ENCODE measurements at places on chromosomes 3 and 15.

GRCh38 chr15:100975043-100975442, 55.9 kb downstream of the LRRK1 start:
- DNase-seq, result no peak

DNA sequence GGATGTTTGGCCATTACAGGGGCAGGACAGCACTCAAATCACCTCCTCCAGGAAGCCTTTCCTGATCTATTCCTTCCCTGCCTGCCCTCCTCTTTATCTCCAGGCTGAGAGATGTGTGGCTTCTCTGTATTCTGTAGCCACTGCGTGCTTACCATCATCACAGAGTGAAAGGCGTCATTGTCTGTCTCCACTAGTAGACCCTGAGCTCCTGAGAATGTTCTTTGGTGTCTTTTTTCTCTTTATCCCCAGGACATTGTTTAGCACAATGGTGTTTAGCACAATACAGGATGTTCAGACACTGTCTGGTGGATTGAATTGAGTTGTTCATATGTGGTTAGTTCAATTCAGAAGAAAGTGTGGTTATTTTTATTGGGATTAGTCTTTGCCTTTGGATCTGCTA, 26.2 kb upstream of the LARS2 start:
- DNase-seq, result no peak

DNA sequence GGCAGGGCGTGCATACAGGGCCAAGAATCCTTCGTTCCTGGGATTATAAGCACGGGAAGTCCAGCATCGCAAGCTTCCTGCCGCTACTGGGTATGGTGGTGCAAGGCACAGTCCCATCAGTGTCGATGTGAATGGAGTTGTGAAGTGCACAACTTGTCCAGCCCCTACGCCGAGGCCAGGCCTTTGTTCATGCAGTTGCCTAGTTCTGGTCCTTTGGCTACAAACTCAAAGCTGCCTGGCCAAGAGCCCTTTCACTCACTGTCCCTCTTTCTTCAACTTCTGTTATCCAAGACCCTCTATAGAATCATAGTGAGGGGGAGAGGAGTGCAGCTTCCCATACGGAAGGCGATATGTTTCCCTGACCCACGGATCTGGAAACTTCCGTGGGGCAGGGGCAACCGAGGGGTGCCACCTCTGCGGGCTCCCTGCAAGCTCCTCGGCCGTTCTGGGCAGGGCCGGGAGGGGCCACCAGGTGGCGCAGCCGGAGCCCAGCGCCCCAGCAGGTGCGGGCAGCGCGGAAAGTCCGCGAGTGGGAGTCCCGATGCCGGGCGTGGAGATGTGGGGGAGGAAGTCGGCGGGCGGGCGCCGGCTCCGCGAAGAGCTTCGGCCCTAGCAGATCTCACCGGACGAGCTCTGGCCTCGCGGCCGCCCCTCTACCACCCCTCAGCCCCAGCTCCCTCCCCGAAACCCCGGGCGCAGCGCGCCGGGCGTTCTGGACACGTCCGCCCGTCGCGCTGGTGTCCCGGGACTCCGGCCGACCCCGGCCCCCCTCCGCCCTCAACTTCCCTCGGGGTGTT, 693 bp downstream of the RASGRP1 start:
- DNase-seq, result peak; percentile 12

GRCh38 chr3:128155616-128156360, 2.5 kb downstream of the EEFSEC start:
- DNase-seq, result no peak

- no peak for DNase-seq
Observed at GRCh38 chr15:40151991-40152390, 8.9 kb upstream of the BUB1B start.

- peak; percentile 94 for DNase-seq
Observed at GRCh38 chr3:39639344-39640236, 169.8 kb upstream of the MYRIP start.

DNA sequence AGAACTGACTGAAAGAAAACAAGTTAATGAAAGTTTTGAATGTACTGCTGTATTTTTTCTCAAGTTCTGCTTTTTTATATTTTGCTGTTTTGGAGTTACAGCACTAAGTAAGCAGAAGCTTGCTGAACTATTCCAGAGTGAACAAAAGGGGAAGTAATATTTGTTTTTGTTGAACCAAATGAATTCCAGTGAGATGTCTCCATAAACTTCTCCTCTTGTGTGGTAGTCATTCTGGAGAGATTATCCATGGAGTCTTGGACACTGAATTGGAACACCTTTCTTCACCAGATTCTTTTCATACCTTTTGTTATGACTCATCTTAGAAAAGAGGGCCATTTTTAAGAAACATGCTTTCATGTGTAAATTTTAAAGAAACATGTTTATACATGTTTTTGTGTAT, 8.8 kb downstream of the ANKUB1 start:
- DNase-seq, result peak; percentile 10

DNA sequence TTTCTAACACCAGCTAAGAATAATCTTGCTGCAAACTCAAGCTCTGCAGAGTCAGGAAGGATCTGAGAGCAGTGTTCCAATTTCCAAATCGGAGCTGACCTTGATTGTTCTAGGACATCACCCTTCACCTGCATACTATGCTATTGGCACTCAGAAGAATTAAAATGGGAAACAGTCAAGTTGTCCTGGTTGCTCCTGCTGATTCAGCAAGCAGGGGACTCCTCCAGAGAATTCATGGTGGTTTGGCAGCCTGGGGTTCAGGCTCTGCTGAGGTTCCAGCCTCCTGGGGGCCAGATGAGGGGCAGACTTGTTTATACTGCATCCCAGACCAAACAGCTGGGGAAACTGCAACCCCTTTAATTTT, 213.7 kb upstream of the ADAMTS9 start:
- DNase-seq, result no peak

- DNase-seq, result peak; percentile 68
Observed at GRCh38 chr15:77819851-77820728, 187.4 kb upstream of the LINGO1 start.

DNA sequence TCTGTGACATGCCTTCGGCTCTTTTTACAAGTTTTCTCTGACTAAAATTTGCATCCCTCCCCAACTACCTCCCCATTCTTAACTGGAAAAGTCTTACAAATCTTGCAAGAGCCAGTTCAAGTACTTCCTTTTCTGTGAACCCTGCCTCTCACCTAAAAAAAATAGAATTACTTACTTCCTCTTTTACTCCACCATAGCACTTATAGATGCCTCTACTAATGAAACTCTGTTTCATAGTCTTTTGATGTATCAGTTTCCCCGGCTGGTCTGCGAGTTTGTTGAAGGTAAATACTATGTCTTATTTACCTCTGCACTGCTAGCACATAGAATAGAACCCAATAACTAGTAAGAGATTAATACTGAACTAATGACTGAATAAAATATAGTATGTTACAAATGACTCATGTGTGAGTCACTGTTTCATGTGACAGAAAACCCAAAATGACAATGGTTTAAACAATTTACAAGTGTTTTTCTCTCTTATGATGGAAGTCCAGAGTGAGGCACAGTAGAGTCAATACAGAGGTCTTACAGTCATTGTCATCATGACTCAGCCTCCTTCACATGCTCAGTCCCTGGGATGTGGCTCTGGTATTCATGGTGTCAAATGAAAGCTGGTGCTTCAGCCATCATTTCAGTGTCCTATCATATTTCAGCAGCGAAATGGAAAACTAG, 393.5 kb downstream of the RSL24D1 start:
- DNase-seq, result peak; percentile 36

DNA sequence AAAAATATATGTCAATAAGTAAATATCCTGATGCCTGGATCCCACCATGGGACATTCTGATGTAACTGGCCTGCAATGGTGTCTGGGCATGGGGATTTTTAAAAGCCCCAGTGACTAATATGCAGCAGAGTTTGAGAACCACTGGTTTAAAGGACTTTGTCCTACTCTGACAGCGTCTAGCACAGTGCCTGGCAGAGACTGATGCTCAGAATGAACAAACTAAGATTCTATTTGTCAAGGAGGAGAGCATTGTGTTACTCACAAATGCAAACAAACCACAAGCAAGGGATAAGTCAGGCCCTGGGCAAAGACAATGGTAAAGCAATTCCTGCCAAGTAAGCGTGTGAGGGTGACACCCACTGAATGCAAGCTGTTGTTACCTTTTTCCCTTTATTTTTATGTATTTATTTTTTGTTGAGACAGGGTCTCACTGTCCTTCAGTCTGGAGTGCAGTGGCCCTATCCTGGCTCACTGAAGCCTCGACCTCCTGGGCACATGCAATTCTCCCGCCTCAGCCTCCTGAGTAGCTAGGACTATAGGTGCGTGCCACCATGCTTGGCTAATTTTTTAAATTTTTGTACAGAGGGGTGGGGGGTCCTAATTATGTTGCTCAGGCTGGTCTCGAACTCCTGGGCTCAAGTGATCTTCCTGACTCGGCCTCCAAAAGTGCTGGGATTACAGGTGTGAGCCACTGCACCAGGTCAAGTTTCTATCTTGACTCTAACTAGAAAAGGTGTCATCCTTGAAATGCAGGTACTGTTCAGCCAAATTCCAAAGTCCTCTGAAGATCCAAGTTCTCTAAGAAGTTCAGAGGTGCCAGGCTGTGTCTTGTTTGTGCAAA, 909 bp upstream of the GPD1L start:
- no peak for DNase-seq

GRCh38 chr3:55675478-55675877, 188.4 kb upstream of the WNT5A start:
- no peak for DNase-seq

GRCh38 chr15:65960586-65960985, 91.3 kb downstream of the RAB11A start:
- no peak for DNase-seq

GRCh38 chr3:46228260-46229242, 13.7 kb upstream of the CCR3 start:
- DNase-seq, result no peak

DNA sequence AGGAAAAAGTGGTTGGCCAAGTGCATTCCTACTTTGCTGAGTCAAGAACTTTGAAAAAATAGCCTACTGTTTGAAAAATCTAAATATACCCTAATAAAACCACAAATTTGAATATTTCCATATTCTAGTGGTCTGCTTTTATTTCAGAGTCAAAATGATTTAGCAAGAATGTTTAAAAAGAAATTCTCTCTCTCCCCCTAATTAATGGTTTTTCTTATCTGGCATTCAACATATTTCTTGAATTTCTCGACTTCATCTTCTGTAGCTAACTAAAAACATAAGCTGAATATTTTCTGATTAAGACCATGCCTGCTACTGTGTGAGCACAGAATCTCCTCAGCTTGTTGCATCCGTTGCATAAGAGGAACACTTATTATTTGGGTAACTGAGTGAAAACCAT, 563.5 kb upstream of the TBL1XR1 start:
- DNase-seq, result no peak

- no peak for DNase-seq
Observed at GRCh38 chr3:127925384-127925783, 10.4 kb downstream of the KBTBD12 start.

GRCh38 chr3:98290916-98291315, 8.6 kb downstream of the OR5H2 start:
- no peak for DNase-seq

GRCh38 chr15:59622289-59622688, 10.7 kb downstream of the GCNT3 start:
- DNase-seq, result peak; percentile 71

GRCh38 chr3:180926526-180926925, 14.1 kb downstream of the FXR1 start:
- no peak for DNase-seq

GRCh38 chr3:189967254-189967865, 153.3 kb downstream of the P3H2 start:
- DNase-seq, result peak; percentile 57

GRCh38 chr3:110267304-110267845, 804.2 kb upstream of the NECTIN3 start:
- DNase-seq, result peak; percentile 6

DNA sequence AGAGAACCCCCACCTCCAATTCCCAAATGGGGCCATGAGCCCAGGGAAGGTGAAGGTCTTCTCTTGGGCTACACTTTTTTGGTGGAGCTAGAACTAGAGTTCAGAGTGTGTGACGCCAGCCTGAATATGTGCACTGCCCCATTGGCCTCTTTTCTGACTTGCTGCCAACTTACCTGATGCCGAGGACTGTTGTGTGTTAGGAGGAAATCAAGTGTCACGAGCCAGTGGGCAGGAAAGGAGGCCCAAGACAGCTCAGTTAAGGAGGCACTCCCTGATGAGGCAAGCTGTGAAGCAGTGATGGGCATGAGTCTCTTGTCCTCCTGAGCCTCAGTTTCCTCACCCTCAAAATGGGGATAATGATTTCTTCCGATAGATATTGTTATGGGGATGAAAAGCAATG, 107.8 kb downstream of the ANP32A start:
- DNase-seq, result no peak

- DNase-seq, result no peak
Observed at GRCh38 chr3:120864541-120864940, 43.5 kb upstream of the STXBP5L start.

DNA sequence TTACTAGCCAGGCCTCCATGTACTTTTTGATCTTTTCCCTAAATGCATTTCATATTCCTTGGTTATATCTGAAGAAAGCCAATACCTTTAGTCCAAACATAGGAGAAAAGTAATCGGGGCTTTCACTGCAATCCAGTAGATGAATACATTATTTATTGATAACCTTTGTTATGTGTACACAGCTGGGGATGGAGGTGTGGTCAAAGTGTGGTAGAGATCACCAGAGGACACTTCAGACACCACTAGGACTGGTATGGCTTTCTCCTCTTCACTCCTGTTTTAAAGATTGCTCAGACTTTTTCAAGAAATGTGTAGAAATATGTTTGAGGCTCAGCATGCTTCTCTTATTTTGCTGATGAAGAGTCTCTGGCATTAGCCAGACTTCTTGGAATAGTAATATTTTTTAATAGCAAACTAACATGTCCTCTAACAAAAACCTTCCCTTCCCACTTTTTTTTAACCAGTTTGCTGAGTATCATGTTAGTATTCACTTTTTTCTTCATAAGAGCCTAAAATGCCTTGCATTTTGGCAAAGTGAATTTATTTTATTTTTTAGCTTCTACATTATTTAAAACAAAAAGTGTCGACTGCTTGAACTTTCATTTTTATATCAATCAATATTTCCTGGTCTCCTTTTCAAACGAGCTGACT, 65.6 kb upstream of the MBNL1 start:
- DNase-seq, result no peak

GRCh38 chr15:98009971-98010370, 49.5 kb downstream of the ARRDC4 start:
- DNase-seq, result no peak
